ENCODE measurements at places on chromosomes 7 and 10.

GRCh38 chr7:30662431-30662939, 19.8 kb downstream of the CRHR2 start:
- no peak for DNase-seq

- no peak for DNase-seq
Measured at GRCh38 chr10:34206935-34207268, 608.2 kb downstream of the PARD3 start.

DNA sequence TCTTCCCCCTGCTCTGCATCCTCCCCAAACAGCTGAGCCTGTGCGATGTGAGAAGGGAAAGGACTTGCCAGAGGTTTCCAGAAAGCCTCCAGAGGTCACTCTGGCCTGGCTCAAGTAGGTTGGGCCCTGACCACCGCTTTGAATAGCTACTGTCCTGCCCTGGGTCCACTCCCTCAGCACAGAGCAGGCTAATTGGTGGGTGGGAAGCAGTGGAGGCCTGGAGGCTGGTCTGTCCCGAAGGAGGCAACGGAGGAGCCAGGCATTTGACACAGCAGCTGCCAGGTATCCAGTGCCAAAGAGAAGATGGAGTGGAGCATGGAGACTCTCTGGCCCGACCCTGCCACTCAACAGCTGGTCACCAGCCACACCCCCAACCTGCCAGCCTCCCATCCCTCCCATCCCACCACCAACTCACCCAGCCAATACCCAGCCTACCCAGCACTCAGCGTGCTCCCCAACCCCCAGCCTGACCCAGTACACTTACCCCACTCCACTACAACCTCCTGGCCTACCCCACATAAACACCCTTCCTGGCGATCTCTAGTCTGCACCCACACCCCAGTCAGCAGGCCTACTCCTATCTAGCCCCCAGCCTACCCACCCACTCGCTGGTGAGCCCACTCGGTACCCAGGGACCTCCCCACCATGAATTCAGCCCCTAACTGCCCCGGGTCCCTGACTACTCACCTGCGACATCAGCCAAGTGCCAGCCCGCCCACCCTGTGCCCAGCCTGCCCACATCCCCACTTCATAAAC, 64.6 kb upstream of the COL13A1 start:
- no peak for DNase-seq

DNA sequence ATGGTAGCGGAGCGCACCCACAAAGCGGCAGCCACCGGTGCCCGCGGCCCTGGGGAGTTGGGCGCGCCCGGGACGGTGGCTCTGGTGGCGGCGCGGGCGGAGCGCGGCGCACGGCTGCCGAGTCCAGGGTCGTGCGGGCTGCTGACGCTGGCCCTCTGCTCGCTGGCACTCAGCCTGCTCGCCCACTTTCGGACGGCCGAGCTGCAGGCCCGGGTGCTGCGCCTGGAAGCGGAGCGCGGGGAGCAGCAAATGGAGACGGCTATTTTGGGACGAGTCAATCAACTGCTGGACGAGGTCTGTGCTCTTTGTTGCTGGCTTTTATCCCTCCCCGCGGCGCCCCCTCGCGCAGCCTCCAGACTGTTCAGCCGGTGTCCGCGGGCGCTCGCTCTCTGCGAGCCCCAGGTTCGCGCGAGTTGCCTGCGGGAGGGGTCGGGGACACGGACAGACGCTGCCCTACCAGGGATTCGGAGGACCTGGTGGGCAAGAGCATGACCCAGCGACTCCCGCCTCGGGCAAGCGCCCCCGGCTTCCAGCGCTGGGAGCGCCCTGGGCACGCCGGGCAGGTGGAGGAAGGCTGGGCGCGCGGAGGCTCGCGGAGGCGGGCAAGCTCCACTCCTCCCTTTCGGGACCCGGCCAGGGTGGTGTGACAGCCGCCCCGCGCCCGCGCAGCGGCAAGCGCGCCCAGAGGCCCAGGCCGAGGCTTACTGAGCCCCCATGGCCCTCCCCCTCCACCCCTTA, 887 bp downstream of the COL13A1 start:
- no peak for DNase-seq

DNA sequence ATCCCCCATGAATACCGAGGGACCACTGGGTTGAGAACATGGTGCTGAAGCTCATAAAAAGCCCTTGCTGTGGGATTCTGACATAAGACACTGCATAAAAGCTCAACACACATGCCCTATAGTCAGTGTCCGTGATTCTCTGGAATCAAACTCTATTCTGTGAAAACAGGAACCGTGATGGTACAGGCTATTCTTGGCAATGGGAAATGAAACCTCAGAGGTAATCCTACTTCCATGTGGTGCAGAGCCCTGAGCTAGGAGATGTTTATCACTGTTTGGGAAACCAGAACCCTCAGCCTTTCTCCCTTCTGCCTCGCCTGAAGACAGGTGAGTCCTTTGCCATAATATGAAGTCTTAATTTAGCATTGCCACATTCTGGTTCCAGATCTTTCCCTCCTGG, 80.8 kb upstream of the PRSS1 start:
- no peak for DNase-seq

Data from stimulated activated CD4-positive, alpha-beta T cell treated with anti-CD3 and anti-CD28 coated beads, Interleukin-12 subunit alpha, Interleukin-12 subunit beta, amount 100 ng/mL, for 48 hours (primary cell).